ENCODE measurements at places on chromosomes 4 and X.

GRCh38 chr4:188439641-188440311, 300.5 kb downstream of the TRIML1 start:
- no peak for DNase-seq

DNA sequence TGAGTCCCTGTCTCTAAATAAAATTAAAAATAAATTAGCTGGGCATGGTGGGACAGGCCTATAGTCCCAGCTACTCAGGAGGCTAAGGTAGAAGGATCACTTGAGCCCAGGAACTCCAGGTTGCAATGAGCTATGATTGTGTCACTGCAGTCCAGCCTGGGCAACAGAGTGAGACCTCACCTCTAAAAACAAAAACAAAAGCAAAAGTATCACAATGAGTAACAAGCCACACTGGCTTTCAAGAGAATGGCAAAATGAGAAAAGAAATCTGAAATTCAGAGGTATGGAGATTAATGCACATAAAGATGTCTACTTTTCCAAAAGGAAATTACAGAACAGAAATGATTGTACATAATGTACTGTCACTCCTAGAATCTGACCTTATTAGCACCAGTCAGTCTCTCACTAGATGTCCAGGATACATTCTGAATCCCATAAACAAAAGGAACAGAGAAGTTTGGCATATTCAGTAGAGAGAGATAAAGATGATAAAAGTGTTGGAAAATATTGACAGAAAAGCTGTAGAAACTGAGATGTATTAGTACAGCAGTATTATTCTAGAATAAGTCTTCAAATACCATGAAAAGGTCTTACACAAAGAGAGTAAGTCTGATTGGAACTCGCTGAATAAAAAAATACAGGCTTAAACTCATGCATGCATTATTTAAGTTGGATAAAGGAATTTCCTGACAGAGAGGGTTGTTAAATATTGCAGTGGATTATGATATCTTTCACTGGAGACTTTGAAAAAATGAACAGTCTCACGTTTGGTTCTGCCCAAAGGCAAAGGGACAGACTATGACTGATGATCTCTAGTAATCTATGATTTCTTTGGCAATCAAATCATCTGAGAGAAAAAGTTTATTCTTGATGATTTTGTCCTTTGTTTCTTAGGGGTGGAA, 102.5 kb downstream of the SH3RF1 start:
- DNase-seq: no peak

DNA sequence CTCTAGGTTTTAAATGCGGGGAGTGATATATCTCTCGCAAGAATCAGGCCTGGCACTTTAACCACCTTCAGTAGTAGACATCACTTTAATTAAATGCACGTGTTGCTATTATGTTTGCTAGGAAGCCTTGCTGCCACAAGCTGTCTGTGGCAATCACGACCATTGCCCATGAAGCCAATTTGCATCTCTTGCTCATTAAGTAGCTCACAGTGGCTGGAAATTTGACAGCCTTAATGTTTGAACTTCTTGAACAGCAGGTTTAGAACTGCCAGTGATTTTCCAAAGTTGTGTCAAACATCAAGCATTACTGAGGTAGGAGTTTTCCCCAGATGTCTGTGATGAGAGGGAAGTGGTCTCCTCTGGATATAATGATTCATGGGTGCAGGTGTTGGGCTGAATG, 642.3 kb upstream of the CPEB2 start:
- DNase-seq: no peak

DNA sequence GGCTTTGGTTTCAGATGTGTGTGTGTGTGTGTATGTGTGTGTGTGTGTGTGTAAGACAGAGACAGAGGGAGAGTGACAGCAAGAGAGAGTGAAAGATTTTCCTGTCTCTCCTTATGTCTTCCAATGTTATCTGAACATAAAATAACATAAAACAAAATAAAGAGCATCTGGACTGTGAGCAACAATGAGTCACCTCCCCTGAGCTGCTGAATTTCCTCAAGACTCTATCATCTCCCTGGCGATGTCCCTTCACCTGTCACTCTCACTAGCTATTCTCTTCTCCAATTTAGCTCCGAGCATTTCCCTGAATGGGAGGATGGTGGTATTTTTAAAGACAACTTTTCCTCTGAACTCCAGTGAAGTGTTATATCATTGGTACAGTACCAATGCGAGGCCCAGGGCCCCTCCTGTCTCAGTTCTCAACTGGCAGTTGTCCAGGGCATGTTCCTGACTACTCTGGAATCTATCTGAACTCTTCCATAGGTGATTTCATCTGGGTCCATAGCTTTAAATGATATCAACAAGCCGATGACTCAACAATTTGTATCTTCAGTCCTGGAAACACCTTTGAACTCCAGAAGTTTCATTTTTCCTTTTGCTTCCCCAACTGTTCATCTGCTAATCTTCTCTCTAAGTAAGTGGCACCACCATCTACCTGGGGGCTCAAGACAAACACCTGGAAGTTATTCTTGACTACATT, 195.0 kb upstream of the CLNK start:
- DNase-seq: no peak

GRCh38 chr4:82728301-82728700, 70.3 kb downstream of the SCD5 start:
- DNase-seq: peak; percentile 21

DNA sequence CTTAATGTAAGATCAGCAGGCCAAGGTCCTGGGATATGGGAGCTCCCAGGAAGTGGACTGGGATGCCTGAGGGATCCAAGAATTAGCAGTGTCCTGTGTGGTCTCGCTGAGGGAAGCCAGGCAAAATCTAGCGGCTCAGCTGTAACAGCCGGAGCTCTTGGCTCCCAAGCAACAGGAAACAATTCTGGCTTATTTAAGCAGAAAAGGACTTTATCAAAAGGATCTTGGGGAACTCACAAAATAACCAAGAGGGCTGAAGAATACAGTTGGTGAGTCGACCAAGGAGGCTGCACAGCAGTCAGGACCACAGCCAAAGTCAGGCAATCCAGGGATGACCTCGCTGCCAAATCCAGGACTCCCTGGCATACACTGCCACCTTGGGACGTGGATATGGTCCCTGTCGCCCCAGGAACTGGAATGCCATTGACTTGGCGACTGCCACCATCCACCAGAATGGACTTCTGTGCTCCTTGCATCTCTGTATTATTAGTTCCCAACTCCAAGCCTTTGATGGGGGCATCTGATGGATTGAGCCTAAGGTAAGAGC, 165.3 kb upstream of the BCOR start:
- DNase-seq: no peak

DNA sequence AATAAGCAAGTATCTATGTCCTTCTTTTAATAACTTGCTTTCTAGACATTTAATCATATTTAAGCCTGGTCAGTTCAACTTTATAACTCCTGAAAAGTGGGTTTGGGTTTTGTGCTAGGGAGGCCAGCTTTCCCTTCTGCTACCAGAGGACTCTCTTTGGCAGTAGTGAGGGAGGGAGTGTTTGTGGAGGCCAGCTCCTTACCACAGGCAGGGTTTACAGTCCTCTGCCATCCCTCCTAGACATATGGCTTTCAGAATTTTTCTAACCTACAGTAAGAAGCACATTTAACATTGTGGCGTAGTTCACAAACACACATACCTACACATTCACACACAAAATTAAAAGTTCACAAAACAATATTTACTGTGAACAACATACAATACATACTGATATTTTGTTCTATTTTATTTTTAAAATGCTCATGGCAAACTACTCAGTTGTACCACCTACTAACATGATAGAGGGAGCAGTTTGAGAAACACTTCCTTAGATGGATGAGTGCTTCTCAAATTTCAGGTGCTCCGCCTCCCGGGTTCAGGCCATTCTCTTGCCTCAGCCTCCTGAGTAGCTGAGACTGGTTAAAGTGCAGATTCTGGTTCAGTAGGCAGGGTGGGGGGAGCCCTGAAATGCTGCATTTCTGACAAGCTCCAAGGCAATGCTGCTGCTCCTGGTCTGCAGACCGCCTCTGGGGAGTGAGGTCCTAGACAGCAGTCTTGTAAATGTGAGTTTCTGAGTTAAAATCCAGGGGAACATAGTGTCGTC, 86.7 kb downstream of the PTTG2 start:
- DNase-seq: no peak

GRCh38 chrX:9310616-9311015, 154.2 kb upstream of the TBL1X start:
- DNase-seq: no peak

GRCh38 chr4:26331380-26331950, 10.7 kb downstream of the RBPJ start:
- DNase-seq: no peak

GRCh38 chrX:136039485-136039884, 54.2 kb downstream of the SLC9A6 start:
- DNase-seq: no peak

GRCh38 chr4:186536285-186536684, 19.1 kb downstream of the MTNR1A start:
- no peak for DNase-seq

- no peak for DNase-seq
Measured at GRCh38 chrX:38183596-38183995, 37.1 kb downstream of the SRPX start.

DNA sequence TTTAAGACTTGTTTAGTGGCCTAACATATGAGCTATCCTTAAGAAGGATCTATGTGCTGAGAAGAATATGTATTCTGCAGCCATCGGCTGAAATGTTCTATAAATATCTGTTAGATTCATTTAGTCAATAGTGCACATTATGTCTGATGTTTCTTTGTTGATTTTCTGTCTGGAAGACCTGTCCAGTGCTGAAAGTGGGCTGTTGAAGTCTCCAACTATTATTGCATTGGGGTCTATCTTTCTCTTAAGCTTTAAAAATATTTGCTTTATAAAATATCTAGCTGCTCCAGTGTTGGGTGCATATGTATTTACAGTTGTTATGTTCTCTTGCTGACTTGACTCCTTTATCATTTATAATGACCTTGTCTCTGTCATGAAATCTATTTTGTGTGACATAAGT, 9.4 kb upstream of the BLTP1 start:
- DNase-seq: no peak

DNA sequence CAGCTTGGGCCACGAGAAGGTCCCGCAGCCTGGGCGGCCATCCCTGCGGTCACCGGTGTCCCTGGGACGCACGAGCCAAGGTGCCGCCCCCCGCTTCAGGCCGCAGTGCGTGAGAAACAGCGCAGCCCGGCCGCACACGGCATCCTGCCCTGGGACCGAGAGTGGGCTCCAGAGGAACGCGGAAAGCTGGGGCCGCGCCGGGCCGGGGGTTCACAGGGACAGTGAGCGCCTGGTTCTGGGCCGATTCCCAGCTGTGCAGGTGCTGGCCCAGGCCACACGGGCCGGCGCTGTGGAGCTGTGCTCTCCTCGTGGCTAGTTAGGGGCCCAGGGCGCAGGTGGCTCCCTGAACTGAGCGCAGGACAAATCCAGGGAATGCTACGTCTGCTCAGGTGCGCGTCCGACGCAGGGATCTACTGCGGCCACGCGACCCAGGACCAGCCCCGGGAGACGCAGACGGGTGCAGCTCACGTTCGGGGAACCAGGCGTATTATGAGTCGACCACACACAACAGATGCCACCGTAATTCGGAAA, 25.8 kb upstream of the GTPBP6 start:
- no peak for DNase-seq

DNA sequence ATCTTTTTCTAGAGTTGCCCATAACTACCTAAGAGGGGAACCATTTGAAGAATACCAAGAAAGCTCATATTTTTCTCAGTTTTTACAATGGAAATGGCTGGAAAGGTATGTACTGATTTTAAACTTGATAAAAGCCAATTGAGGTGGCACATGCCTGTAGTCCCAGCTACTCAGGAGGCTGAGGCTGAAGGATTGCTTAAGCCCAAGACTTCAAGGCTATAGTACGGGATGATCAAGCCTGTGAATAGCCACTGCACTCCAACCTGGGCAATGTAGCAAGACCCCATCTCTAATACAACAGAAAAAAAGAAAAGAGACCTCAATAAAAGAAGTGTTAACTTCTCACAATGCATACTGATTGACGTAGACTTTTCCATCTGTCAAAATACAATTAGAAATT, 44.4 kb downstream of the GRK4 start:
- DNase-seq: no peak
